Endodermal cell (in vitro differentiated cells): ENCODE measurements at places on chromosomes 7 and 10. TPM values are rescaled to one million over a fixed set of nuclear protein-coding genes. Genes with fewer than 3 reads are reported as not detected.

NSUN6 gene
- 10.2 and 10.6 TPM in 2 replicates for total RNA-seq

GRCh38 chr10:27857616-27858015 lies 112.0 kb upstream of the MKX start:
- no peak for DNase-seq

- no peak for DNase-seq
Measured at GRCh38 chr7:24963218-24963617, 16.8 kb downstream of the OSBPL3 start.

PLXDC2 gene
- 18.4 to 22.7 TPM (median 19.5 TPM) in 3 replicates for total RNA-seq

DNA sequence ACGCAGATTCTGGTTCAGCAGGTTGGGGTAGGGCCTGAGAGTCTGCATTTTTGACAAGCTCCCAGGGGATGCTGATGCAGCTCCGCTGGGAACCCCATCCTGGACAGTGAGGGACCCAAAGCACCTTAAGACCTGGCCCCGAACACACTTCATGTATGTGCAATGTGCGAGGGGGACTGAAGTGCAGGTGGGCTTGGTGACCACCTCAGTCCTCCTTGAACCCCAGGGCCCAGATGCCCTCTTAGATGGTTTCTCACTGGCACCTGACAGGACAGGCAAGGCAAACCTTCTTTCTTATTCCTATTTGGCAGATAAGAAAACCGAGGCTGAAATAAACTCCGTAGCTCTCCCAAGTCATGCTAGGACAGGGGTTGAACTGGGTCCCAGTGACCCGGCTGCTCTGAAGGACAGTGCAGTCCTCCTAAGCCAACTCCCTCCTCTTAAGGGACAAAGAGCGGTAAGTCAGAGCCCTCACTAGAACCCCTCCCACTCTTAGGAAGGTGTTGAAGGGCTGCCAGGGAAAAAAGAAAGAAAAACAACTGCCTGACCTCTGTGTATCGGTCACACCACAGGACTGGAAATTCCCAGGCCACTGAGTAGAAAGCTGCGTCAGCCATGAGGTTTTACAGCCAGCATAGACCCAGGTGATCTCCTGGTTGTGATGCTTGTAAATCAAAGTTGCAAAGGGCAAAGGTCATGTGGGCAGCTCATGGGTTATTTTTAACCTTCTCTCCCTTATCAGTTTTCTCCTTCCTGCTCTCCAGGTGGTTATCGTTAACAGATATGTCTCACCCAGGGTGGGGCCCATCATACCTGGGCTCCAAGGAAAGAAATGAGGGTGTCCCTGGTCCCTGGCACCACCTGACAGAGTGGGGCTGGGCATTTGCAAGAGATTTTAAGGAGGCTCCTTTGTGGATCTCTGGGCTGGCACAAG lies 90.9 kb upstream of the SMNDC1 start:
- peak; percentile 72 for DNase-seq

KIAA1217 gene
- total RNA-seq: 18.1 to 28.5 TPM (median 27.2 TPM) in 3 replicates

SPDYE16 gene
- not detected in 3 replicates for total RNA-seq

DNA sequence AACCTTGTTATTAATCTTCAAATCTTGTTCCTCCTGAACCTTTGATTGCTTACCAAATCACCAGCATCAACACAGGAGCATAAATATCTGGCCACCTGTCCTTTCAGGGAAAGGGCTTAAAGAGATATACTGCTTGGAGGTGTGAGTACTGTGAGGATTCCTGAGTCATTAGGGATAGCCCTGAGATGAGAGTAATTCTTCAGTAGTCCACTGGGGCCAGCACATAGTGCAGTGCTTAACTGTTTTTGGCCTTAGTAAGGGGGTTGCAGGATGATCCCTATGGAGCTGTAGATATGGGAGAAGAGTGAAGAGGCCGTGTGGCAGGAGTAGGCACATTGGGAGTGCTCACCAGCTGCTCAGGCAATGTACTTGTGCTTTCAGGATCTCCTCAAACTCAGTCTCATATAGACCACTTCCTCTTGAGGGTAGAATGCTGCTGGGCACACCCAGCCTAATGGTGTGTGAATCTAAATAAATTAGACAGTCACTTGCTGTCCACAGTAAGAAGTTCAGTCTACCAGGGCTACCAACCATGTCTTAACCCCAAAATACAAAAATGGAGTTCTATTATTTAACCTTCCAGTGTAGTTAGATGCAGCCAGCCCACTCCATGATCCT lies 26.5 kb upstream of the GPR141 start:
- no peak for DNase-seq

- no peak for DNase-seq
Measured at GRCh38 chr7:66119245-66119850, 4.7 kb downstream of the CRCP start.

- no peak for DNase-seq
Measured at GRCh38 chr10:5187867-5188266, 2.9 kb upstream of the AKR1C8 start.

SUN3 gene
- not detected in 3 replicates for total RNA-seq

DNA sequence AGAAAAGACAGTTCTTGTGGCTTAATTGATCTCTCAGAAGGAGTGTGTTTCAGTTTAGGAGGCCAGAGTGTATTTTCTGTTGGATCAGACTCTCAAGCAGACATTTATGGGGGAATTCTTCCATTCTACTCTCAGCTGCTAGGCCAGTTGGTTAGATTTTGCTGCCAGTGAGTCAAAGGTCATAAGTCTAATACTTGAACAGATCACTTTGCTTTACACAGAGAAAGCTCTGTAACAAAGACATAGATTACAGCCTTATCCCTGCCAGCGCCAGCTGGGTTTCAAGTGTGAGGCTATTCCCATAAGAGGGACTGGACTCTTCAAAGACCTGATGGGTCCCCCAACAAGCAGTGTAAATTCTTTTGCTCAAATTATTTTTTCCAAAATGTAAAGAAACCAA lies 145.6 kb upstream of the SEMA3C start:
- no peak for DNase-seq

DNA sequence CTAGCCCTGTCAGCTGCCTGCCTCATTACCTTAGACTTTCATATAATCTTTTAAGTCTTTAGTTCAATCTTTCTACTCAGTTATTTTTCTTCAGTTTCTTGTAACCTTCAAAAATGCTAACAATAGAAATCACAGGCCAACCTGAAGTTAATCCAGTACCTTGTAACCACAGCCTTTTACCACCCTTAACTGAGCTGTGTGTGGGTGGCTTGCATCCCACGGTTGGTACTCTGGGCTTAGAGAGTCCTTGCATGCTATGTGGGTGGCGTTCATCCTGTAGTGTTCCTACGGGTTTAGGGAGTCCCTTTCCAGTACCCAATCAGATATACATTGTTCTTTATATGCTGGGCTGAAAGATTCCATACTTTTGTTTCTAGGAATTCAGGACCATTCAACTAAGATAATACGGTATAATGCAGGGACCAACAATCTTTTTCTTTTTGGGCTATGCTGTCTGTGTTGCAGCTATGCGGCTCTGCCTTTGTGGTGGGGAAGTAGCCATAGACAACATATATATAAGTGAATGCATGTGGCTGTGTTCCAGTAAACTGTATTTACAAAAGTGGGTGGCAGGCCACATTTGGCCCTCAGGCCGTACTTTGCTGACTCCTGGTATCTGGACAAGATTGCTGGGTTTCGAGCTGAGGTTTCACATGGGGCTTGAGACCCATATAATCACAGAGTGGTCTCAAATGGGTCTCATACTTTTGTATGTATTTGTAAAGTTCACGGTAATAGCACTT lies 280.8 kb upstream of the LRGUK start:
- no peak for DNase-seq

VAX1 gene
- 2.0 to 3.5 TPM (median 3.4 TPM) in 3 replicates for total RNA-seq

DNA sequence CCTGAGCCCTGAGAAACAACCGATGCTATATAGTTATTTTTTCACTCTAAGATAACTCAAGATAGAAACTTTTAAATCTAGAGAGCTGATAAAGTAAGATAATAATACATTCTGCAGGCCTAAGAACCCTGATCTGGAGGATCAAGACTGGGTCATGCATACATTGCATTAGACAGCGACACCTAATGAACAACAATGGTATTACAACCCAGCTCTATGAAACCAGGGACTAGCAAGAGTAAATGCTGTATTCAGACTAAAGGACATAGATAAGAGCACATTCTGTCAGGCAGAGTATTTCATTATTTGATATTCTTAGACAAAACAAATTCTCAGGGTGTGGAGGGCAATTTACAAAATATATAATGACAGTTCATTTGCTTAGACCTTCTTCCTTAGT lies 148.6 kb downstream of the GRK5 start:
- no peak for DNase-seq

DNA sequence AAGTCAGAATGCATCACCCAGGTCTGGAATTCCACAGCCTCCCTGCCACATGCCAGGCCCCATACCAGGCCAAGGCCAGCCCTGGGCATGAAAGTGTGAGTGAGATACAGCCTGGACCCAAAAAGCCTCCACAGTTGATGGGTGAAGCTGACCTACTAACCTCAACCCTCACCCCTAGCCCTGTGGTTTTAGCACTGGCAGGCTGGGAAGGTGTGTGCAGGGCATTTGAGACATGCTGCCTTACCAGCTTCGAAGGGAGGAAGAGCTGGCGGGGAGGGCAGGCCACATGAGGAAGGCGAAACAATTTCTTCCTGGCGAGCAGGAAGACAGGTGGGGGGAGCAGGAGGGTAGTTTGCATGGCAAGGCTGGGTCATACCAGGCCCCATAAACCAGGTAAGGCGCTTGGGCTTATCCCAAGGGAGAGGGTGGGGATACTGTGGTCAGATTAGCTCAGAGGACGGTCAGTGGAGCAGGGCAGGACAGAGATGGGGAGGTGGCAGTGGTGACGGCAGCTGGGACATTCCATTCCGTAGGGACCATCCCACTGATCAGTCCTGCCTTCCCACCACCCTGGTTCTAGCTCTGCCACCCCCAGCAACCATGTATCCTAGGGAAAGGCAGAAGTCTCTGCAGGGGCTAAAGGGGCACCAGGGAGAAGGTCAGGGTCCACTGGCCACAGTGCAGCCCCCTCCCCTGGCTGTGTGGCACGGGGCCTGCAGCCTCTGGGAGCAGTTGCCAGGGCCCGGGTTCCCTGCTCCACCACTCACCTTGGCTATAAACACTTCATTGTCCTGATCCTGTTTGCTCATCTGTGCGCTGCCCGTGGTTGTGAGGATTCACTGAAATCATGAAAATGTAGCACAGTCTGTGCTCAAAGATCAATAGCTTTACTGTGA lies 155.8 kb downstream of the NRF1 start:
- no peak for DNase-seq

IFIT3 gene
- not detected in 3 replicates for total RNA-seq

DNA sequence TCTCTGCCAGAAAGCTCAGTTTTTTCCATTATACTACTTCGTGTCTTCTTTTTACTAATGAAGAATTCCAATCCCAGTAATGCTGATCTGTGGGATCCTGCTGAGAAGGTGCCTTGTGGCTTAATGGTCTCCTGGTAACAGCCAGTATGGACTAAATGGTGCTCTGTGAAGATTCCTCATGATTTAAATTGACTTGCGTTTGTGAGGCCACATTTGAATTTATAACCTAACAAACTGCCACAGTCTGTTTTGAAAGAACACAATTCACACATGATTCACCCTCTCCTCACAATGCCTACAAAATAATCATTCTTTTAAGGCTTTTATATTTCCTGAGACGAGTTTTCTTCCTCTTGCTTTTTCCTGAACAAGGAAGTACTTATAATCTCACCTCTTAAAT lies 140.0 kb downstream of the MBL2 start:
- DNase-seq: no peak

DNA sequence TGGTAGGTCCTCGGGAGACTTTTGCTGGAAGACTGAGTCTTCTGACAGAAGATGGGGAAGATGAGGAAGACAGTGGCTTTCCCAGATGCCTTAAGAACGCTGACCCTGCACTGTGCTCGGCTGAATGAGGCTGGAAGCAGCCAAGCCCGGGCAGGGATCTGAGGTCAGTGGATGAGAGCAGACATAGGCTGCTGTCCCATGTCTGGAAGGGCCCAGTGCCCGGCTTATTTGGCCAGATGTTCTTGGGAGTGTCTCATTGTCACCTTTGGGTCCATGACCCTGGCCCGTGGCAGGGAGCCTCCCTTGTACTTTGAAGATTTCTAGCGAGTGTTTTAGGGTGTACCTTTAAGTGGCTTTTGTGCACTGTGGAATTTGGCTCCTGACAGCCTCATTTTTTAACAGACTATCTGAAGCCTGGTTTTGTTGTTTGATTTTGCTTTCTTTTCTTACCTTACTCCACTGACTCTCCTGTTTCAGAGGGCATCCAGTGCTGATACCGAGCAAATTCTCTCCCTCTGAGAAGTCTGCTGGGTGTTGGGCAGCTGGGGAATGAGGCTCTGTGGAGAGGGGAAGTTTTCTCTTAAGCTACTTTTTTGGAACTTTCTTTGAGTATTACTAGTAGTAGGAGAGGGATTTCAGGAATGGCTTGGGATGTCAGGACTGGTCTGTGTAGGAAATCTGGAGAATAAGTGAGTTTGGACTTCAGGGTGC lies 61.4 kb downstream of the CREB5 start:
- DNase-seq: no peak

CDK1 gene
- 61.1 to 157 TPM (median 145 TPM) in 3 replicates for total RNA-seq
